ENCODE measurements at places on chromosomes 1 and 21. TPM values are rescaled to one million over a fixed set of nuclear protein-coding genes. Genes with fewer than 3 reads are reported as not detected.

GRCh38 chr21:29235714-29236197 is 63.0 kb upstream of the BACH1 start:
- no peak for ATAC-seq

GRCh38 chr1:59298710-59299346 is 1.9 kb downstream of the FGGY start:
- no peak for ATAC-seq

GRCh38 chr1:34478515-34479076 is 276.3 kb upstream of the GJB5 start:
- no peak for ATAC-seq

Gene NHLH1
- total RNA-seq: not detected

DNA sequence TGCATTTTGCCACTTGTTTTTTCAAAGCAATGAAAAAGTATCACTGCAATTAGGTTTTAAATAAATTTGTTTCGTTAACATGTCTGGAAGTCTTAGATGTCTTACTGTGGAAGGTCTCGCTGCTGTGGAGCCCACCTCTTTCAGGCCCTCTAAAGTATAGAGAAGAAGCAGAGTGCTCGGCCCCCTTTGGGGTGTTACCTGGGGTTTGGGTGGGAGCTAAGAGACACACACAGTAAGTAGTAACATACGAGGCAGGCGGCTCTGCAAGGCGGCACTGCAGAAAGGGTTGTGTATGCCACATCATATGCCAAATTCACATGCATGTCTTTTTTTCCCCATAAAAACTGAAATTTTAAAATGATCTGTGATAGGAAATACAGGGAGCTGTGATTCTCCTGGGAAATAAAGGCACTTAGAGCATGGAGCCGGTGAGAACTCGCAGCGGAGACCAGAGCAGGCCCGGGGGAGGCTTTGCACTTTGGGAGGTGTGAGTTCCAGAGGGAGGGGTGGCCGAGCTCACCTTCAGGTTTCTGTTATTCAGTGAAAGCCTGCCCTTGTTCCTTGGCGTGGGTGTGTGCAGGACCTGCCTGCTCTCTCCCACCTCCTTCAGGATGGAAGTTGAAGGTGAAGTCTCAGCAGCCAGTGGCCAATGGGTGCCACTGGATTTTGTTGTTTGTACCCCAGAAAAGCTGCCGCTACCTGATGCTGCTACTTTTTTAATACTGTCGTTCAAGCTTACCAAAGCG is 35.7 kb upstream of the PWP2 start:
- no peak for ATAC-seq

DNA sequence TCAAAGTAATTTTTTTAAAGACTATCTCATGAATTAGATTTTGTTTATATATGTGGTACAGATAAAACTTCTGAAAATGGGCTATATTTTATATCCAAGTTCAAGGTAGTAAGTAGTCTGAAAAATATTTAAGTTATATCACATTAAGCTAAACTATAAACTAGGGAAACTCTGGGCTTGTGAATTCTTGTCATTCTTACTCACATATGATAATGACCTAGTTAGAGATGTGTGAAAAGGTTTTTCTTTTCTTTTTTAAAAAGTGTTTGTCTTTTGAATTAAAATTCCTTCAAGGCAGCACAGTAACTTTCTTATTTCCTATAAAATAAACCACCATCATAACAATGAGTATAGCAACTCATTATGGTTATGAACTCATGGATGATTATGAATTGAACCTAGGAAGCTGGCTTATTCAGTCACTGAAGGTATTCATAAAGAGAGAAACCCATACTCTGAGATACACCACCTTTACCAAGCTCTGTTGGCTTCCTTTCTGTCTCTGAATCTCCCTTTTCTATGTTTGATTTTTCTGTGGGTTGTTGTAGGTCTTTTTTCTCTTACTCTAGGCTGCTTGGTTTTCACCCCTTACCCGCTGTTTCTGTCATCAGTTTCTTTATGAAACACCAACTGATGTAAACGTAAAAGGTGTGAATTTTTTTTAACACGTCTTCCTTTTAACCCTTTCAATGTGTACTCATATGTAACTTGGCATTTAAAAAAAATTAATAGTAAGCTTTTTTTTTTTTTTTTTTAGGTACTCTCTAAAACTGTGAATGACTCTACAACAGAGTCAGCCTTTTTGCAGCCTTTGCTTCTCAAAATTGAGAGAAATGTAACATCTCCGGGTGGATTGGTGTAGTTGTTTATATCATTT is 25.2 kb downstream of the IL12RB2 start:
- ATAC-seq: no peak

Gene LYSMD1
- 14.0 TPM for total RNA-seq
